ENCODE measurements at places on chromosomes 1 and 21. TPM values are rescaled to one million over a fixed set of nuclear protein-coding genes. Genes with fewer than 3 reads are reported as not detected.

DTL gene
- 6.7 TPM for total RNA-seq

DNA sequence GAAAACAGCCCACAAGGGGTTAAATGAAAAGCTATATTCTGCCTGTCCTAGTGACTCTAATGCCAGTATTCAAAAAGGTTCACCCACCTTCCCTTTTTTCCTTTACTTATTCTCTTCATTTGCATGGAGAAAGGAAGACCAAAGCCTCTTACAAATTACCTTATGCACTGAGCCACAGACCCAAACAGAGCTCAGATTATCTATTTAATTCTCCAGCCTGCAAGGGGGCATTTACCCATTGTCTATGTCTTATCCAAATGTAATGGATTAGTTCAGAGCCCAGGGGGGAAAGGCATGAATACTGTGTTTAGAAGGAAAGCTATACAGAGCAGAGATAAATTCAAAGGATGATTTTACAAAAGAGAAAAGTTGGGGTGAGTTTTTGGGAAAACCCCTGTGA is 388.5 kb downstream of the OMA1 start:
- DNase-seq, result no peak

COL8A2 gene
- 8.2 TPM for total RNA-seq

SFN gene
- total RNA-seq, result not detected

FCMR gene
- not detected for total RNA-seq

GRCh38 chr21:26275801-26276200 is 105.2 kb upstream of the APP start:
- no peak for DNase-seq

LCE3E gene
- total RNA-seq, result not detected

DNA sequence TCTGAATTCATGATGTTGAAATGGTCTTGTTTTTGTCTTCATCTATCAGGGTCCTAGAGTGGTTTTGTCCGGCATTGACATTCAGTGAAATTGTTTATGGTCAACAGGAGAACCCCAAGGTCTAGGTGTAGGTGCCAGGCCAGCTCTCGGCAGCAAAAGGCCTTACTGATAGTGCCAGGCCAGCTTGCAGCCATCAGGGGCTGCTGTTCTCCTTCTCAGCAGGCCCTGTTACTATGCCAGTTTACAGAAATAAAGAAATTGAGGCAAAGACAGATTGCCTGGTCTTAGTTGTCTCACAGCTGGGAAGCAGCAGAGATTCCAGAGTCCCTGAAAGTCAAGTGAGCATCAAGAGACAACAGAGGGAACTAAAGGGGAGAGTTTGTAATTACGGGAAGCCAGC is 12.0 kb downstream of the HMGB4 start:
- DNase-seq, result no peak

GCSAML gene
- not detected for total RNA-seq

DNA sequence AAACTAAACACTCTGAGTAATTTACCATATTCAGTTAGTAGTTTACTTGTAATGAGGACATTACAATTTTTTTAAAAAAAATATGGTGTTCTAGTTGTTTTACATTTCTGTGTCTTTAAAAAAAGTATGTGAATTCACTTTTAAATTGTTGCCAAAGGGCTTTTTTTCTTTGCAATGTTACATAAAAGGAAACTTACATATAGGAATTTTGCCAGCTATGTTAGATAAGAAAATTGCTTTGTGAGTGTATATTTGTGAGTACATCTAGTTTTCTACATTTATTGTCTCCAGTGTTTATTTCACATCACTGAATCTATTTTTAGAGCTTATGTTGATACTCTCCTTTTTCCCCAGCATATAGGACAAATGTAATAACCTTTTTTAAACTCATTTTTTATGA is 206.8 kb downstream of the GPR52 start:
- no peak for DNase-seq

GRCh38 chr1:215397106-215397505 is 170.0 kb upstream of the KCTD3 start:
- no peak for DNase-seq

DNA sequence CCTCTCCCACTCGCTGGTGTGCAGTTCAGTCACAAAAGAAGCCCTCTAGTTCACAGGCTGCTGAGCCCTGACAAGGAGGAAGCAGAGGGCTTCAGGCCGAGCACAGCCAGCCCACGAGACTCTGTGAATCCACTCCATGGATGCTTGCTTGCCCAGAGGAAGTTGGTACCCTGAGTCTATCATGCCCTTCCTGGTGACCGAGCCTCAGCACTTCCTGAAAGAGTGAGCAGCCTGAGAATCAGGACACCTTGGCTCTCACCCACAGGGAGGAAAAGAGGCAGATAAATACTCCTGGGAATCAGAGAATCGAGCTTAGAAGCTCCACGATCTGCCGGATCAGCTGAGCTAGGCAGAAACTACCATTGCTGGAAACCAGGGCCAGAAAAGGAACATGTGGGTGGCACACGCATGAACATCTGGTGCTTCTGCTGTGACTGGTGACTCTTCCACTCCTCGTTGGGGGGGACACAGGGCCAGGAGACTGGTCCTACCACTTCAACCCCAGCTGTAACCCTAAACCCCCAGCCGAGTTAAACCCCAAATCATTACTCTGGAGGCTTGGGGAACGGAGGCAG is 376.3 kb upstream of the CAMK1G start:
- no peak for DNase-seq

DNA sequence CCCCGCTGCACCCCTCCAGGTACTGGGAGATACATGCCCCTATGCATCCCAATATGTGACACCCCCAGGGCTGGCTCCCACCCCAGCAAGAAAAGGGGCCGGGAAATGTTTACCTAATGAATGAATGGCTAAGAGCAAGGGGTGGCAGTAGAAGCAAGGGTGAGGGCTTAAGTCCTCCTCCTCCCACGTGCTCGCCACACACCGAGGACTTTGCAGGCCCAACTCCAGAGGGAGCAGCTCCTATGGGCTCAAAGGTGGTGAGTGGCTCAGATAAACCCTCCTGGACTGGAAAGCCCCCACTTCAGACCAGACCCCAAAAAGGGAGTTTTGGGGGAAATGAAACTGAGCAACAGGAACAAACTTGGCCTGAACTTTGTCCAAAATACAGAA is 11.4 kb downstream of the SLC45A3 start:
- no peak for DNase-seq

GRCh38 chr1:37158113-37158749 is 123.9 kb upstream of the GRIK3 start:
- DNase-seq, result peak; percentile 57

CTNNBIP1 gene
- 30.4 TPM for total RNA-seq

DNA sequence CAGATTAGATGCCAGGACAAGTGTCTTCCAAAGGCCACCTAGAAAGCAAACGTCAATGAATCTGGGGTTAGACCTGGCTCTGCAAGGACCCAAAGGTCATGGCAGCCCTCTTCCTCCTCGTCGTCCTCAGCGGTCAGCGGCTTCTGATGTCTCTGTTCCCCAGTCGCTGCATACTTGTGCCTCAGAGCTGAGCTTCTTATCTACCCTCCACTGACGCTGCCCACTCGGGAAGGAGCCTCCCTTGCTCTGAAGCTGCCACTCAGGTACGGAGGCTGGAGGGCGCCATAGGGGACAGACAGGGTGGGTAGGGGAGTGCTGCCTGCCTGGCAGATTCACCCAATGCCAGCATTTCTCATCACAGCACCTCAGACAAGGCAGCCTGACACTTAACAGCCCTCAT is 11.4 kb upstream of the UMODL1 start:
- no peak for DNase-seq

Measured in osteocyte (in vitro differentiated cells).